ENCODE measurements at places on chromosomes 12 and 14. TPM values are rescaled to one million over a fixed set of nuclear protein-coding genes. Genes with fewer than 3 reads are reported as not detected.

GRCh38 chr14:51828017-51828797, 32.2 kb upstream of the GNG2 start:
- DNase-seq = peak; percentile 98

DNA sequence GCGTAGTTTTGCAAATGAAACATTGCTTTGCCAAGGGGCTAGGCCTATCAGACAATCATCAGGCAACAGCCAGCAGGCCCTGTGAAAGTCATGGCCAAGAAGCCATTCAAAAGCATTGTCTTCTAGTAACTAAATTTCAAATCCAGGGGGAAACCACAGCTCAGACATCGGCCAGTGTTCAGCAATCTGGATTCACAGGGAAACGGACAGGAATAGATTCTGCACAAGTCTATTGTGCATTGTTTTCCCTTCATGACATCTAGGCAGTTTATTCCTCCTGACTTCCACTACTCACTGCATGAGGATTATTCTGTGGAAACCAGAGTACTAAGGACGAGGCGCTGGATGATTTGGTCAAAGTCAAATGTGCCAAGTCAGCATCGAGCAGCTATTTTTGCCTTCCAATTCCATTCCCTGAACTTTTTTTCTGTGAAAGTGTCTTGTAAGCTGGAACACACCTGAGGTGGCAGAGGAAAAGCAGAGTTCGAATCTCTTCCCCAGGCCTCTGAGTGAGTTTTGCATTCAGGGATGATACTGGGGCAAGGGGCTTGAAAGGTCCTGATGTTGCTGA, 75.4 kb downstream of the VCPKMT start:
- DNase-seq = no peak

DNA sequence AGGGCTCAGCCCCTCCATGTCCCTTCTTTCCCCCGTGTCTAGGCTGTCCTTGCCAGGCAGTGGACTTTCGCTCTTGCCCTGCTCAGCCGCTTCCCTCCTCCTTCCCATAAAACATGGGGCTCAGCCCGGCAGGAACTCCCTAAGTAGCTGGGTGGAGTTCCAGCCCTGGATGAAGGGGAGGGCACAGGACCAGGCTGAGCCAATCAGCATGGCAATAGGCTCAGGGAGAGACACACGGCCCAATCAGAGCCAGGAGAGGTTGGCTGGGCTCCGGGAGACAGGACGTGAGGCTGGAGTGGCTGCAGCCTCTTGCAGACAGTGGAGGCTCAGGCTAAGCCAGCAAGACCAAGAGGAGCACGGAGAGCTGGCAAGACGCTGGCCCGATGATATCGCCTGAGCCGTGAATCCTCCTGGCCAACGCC, 54.3 kb downstream of the GALNT9 start:
- peak; percentile 42 for DNase-seq

GRCh38 chr12:121719926-121720414, 7.4 kb downstream of the TMEM120B start:
- DNase-seq = peak; percentile 73

DNA sequence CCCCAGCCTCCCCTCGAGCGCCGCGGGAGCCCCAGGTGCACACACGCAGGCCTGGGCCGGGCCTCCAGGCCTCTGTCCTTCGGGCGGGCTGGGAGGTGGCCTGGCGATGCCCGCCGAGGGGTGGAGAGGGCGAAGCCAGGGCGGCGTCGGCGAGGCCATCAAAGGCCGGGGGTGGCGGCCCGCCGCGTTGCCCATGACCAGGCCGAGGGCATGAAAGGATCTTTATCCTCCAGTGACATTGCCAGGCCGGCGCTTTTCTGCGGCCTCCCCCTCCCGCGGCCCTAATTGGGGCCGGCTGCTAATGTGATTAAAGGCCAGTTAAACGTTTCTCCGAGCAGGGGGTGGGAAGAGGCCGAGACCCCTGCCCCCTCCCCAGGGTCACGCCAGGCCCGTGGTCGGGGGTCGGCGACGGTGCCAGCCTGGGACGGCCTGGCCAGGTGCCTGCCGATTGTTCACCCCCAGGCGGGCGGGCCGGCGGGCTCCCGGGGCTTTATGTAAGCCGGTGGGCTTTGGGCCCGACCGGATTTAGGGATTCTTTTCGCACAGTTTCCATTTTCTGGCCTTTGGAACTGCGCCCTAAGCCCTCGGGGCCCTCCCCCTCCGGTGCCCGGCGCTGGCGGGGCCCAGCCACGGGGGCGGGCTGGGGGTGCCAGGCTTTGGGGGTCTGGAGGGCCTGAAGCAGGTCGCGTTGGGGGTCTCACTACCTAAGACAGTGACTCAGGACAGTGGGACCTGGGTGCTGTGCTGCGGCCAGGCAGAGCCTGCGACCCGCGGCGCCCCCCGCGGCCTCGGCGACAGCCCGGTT, 103.2 kb upstream of the DIO3 start:
- DNase-seq = no peak

DNA sequence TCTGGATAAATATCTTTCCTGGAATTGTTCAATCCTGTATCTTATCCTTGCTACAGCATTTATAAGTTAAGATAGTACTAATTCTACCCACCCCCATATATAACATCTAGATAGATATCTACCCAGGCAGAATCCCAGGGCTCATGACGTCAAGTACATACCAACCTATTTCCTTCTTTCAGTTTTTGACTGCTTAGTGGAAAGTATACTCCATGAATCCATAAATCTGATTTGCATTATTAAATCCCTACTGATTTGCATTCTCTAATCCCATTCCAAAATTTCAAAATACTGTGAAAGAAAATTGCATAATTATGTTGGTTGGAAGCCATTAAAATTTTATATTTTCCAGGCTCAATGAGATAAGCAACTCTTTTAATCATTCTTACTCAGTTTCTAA, 111.7 kb downstream of the KITLG start:
- no peak for DNase-seq

DNA sequence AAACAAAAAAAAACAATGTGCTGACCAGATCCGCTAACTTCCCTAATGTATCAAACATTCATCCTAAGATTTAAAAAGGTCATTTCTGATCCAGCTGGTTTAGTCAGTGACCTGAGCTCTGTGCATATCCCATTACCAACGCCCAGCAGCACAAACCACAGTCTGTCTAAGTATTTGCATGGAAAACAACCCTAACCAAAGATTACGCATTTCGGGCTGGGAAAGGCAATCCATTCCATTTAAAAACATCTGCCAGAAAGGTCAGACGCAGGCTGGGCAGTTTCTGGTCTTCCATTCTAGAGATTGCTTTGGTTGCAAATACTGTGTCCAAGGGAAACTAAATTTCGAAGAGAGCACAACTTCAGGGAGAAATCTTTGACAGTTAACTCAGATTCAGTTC, 234.9 kb downstream of the FLRT2 start:
- no peak for DNase-seq

DNA sequence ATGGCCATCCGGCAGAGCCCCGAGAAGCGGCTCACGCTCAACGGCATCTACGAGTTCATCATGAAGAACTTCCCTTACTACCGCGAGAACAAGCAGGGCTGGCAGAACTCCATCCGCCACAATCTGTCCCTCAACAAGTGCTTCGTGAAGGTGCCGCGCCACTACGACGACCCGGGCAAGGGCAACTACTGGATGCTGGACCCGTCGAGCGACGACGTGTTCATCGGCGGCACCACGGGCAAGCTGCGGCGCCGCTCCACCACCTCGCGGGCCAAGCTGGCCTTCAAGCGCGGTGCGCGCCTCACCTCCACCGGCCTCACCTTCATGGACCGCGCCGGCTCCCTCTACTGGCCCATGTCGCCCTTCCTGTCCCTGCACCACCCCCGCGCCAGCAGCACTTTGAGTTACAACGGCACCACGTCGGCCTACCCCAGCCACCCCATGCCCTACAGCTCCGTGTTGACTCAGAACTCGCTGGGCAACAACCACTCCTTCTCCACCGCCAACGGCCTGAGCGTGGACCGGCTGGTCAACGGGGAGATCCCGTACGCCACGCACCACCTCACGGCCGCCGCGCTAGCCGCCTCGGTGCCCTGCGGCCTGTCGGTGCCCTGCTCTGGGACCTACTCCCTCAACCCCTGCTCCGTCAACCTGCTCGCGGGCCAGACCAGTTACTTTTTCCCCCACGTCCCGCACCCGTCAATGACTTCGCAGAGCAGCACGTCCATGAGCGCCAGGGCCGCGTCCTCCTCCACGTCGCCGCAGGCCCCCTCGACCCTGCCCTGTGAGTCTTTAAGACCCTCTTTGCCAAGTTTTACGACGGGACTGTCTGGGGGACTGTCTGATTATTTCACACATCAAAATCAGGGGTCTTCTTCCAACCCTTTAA, 1.5 kb downstream of the FOXG1 start:
- no peak for DNase-seq

DNA sequence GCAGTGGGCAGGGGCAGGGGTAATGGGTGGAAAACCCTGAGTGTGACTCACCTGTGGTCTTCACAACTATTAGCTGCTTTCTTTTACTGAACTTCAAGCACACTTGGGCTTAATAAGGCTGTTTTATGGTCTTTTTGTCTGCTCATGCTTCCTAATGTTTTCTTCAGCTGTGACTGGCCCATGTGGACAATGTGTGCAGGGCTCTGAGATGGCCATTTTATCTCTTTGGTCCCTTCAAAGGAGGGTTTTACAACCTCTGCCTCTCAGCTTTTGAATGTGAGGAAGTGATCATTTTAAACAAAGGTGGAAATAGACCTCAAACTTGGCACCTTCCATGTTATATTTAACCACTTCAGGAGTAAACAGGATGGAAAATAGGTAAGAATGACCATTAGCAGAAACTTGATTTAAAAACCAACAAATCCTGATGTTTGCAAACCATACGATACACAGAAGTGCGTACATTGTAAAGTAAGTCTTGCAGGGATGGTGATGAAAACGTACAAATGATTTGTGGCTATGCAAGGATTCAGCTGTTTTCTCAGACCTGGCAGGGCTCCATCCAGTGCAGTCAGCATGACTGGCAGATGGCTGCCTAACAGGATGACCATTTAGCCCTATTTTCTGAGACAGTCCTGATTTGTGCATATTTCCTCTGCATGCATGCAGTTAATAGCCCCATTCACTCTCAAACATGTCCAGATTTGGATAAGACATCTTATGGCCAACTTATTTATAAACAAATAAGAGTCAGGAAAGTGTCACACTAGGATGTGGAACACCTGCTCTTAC, 103.2 kb downstream of the SLC38A4 start:
- peak; percentile 14 for DNase-seq

DNA sequence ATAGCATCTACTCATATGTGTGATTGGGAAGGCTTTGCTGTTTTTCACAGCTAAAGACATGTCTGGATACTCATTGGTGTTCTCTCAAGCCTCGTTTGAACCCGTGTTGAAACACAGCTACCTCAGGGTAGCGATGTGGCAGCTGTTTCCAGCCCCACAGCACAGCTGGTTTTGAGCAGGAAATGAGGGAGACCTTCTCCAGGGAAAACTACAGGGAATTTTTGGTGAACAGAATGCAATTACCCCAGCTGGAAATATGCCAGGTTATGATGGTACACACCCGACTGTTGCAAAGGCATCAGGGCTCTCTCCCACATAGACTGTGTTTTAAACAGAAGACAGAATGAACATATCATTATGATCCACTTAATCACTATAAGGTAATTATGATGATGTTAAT, 828.9 kb downstream of the VRK1 start:
- DNase-seq = no peak

DNA sequence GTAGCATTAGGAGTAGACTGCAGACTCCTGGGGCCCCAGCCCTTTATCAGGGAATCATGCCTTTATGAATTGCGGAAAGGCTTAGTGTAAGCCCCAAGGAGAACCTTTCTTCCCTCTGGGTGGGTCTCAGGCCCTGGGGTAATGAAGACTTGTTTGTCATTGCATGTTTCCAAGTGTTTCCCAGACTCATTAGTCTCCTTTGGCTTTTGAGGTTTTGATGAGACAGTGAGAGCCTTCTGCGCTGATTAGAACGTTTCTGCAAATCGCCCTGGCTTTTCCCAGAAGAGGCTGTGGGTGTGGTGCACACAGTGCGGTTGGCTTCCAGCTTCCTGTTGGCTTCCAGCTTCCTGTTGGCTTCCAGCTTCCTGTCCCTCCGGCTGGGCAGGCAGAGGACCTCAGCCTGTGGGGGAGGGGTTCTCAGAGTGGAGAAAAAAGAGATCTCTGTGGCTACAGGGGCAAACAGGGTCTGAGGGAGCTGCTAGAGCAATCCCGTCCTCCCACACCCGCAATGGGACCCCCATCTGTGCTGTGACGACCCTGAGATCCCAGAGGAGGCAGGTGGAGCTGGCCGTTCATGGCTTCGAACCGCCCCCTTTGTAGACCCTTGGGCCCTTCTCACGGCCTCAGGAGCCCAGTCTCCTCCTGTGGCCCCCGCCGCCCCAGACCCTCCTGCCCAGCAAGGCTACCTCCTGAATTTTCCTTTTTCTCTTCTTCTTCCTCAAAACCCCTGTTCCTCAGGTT, 42.1 kb downstream of the GPR68 start:
- peak; percentile 84 for DNase-seq

DNA sequence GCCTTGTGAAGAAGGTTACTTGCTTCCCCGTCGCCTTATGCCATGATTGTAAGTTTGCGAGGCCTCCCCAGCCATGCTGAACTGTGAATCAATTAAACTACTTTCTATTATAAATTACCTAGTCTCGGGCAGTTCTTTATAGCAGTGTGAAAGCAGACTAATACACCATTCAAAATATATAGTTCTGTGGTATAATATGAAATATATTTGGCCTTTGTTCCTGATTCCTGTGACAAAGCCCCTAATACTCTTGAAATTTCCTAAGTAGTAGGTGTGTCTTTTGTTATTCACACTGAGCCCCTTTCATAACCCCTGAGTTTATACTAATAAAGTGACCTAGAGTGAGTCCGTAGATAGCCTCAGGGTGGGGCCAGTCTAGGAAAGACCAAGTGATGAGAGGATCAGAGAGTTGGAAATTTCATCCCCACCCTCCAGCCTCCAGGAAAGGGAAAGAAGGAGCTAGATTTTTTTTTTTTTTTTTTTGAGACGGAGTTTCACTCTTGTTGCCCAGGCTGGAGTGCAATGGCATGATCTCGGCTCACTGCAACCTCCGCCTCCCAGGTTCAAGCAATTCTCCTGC, 19.4 kb upstream of the STRN3 start:
- no peak for DNase-seq

- no peak for DNase-seq
Observed at GRCh38 chr14:92502541-92503286, 10.9 kb upstream of the RIN3 start.

GRCh38 chr12:6047249-6048237, 76.9 kb downstream of the VWF start:
- peak; percentile 57 for DNase-seq

GRCh38 chr14:96661244-96661969, 135.8 kb upstream of the VRK1 start:
- no peak for DNase-seq

USP44 gene
- total RNA-seq = not detected

CD27 gene
- not detected for total RNA-seq

TPH2 gene
- total RNA-seq = not detected

NEUROD4 gene
- total RNA-seq = not detected

KLHL33 gene
- not detected for total RNA-seq

MYF6 gene
- total RNA-seq = not detected

ENDOU gene
- not detected for total RNA-seq

STAC3 gene
- 0.84 TPM for total RNA-seq

DUSP16 gene
- total RNA-seq = 7.9 TPM

SLCO1A2 gene
- not detected for total RNA-seq

RBM19 gene
- total RNA-seq = 9.7 TPM

Measured in RPMI7951 (cell line).